ENCODE measurements at places on chromosomes 3 and 15.
A peak's percentile ranks its signal among the peaks of the same experiment; 100 is the strongest.

GRCh38 chr3:44984335-44984734 lies 8.3 kb downstream of the EXOSC7 start:
- DNase-seq = no peak

DNA sequence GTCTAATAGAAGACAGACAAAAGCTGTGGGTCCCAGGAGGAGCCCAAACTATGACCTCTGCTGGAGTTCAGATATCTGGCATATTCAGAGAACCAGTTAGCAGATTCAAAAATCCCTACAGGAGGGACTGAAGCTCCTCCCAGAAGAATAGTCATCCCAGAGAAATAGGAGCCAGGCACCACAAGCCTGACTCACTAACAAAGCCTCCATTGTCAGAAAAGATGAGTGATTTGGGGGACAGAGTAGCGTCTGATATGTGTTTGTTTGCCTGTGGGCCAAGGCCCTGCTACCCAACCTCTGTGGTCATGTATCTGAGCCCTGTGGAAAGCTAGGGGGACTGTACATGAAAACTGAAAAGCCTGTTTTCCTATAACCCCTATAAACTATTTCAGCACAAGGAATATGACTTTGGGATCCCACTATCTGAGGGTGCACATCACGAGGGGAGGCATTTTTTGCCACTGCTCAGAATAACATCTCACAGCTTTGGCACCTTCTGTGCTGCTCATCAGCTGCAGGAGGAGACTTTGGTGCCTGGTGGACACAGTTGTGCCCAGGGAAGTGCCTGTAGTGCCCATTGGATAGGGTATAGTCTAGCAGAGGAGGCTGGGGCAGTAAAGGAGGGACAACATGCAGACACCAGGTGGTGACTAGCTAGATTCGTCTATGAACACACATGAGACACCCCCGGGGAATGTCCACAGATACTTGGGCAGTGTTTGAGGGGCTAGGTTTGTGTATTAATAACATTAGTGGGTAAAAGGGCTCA lies 9.7 kb upstream of the LARP6 start:
- DNase-seq = no peak

DNA sequence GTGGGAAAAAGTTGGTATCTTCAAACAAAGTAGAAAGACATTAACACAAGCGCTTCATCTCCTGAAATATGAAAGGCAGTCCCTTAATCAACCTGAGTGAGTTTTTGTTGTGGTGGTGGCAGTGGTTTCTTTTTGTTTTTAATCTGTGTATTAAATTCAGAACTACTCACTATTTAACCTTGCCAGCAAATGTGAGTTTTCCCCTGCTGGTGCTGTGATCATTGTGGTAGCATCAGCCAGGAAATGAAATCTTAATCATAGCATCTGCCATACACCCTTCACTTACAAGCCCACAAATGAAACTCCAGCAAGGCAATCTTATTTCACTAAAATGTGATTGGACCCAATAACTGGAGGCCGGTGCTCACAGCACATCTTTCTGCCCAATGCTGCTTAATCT lies 229.7 kb downstream of the SHOX2 start:
- no peak for DNase-seq

DNA sequence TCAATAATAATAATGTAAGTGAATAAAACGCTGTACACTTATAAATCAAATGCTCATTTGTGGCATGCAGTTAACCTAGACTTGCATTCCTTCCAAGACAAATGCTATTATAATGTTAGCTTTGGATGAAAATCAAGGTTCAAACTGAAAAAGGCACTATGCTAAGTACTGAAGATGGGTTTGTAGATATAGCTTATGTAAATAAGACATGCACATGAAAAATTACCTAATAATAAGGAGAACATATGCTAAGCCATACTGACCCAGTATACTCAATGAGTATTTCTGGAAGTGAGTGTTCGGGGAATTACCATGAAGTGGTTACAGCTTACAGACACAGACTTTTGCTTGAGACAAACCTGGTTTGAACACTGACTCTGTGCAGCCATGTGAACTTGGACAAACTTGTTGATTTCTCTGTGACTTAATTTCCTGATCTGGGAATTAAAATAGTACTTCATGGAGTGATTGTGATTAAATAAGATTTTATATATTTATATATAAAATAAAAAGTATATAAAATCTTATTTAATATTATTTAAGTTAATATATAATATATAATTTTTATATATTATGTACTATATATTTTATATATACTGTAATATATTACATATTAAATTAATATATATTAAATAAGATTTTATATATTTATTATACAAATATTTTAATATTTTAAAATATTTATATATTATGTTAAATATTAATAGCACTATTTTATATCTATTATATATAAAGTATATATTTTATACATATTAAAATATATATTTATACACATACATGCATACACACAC lies 159.2 kb downstream of the ZPLD1 start:
- DNase-seq = no peak

GRCh38 chr3:155702745-155703591 lies 41.9 kb downstream of the PLCH1 start:
- no peak for DNase-seq

DNA sequence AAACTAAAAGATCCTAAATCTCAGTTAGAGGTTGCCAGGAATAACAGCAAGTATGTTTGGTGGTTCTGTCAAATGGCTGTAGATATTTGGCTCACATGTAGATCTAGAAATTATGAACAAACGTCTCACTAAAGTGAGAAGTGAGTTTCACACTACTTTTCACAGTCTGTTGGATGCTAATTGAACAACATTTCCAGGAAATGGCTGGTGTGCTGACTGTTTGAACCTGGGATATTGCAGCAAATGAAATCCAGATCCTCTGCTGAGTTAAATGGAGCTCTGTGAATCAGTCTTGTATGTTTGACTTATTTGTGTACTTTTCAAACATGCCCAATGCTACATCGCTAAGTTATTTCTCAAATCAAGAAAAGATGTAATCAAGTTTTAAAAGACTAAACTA lies 21.3 kb upstream of the RSL24D1 start:
- DNase-seq = no peak

GRCh38 chr3:22496641-22497040 lies 706.5 kb upstream of the UBE2E2 start:
- no peak for DNase-seq

DNA sequence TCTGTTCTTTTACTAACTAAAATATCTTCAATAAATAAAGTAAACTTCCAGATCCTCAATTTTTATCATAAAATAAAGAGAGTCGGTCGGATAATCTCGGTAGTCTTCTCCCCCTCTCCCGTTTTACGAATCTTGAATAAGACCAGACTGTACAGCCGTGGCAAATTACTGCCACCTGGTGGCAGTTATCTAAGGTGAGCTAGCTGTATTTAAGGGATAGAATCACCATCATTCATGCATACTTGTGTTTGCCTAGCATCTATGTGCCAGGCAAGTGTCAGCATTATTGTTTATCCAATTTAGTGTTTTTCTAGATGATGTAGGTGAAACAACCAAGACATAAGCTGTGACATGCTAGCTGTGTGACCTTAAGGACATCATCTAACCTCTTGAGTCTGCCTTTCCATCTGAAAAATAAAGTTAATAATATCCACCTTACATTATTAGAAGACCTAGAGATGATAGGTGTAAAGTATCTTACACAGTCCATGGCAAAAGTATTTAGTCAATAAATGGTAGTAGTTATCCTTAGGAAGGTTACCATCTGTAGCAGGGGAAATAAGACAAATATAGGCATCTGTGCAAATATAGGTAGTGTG lies 21.3 kb downstream of the DUT start:
- peak; percentile 31 for DNase-seq

DNA sequence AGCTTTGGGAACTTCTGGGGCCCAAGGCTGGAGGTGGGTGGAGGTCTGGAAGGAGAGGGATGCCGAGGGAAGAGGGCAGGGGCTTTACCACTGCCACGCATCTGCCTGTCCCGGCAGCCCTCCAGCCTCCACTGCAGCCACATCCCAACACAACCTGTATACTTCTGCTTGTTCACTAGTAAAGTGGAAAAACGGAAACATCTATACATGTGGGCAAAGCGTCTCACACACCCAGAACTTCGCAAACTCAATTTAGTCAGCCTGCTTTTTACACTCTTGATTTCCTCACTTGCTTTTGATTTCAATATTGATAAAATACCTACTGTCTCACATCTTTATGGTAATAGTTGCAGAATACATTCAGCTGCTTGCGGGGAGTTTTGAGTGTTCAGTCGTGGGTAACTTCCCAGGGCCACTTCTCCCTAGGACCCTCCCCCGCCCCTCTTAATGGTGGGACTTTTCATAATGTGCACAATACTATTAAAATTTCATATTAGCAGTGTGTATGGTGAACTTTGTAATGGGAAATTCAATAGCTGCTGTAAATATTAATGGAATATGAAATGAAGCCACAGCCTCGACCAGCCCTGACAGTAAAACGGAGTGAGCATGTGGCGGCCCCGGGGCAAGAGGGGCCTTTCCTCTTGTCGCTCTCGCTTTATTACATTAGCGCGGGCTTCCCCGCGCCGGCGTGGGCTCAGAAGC lies 85.2 kb downstream of the NR2F2 start:
- DNase-seq = no peak

- no peak for DNase-seq
These were observed 64.3 kb downstream of the DUT start for GRCh38 chr15:48395521-48396011.

GRCh38 chr15:82849556-82850512 lies 40.4 kb downstream of the WHAMM start:
- peak; percentile 11 for DNase-seq

DNA sequence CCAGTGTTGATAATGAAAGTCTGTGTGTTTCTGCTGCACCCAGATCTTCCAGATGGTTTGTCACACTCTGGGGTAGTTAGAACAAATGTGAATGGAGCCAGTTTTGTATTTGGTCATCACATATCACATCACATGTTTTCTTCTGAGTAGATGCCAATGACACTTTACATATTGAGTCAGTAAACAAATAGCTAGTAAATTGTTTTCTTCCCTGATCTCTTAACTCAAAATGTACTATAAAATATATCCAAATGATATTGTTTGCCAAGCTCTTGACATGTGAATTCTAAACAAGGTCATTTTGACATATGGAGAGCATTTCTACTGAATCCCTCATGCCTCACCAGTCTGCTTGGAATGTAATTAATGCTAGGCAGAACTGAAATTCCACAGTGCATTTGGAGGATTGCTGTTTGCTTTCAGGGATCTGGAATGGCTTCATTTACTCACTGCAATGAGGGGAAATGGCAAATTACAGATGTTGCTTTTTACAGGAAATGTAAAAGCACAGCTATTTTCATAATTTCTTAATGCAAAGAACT lies 45.0 kb downstream of the PDHB start:
- DNase-seq = no peak

DNA sequence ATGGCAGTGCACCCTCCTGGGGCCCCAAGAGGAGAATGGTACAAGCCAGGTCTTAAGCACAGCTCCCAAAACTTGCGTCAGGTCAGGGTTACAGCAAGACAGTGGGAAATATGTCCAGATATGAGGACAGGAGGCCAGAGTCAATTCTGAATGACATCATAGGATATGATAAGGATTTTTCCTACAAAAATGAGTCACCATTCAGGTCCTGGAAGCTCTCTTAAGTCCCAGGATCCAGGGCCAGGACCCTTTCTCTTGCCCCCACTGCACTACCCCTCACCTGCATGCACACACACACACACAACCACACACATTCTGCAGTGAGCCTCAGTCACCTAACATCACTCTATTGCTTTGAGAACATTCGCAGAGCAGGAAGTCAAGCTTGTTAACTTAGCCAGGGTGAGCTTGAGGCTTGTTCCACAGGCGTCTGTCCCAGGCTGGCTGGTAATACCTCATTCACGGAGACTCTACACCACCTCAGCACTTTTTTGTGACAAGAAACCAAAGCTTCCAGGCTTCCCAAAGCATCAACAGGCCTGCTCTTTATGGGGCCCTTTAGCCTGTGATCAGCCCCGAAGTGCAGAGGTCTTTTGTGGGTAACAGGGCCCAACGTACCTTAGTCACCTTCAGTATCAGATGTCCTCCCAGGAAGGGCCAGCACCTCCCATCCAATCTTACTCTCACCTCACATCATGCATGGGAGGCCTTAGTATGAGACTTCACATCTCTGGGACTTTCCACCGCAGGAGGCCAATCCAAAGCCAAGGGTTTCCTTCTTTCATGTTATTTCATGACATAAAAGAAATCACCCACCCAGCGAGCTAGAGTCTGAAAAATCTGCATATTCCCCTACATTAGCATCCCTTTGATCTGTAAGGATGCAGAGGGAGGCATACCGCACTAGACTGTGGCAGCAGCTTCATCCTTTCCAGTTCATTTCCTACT lies 74.0 kb upstream of the LIPC start:
- peak; percentile 42 for DNase-seq

- no peak for DNase-seq
These were observed 99.8 kb downstream of the MYH15 start for GRCh38 chr3:108410531-108410984.

DNA sequence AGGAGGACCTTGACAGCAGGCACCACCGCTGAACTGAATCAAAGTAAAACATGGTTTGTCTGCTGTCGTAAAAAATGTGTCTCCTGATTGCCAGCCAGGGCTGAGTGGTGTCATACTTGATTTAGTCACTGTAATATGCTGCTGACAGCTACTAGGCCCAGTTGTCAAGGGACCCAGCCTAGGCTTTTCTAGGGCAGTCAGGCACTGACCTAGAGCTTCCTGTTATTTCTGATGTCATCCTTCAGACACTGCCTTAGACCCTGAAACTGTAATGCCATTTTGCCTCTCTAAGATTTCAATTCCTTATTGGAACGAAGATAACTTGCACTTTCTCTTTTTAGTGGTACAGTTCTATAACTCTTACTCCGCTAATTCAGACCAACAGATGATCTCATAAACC lies 2.6 kb upstream of the MRPL3 start:
- DNase-seq = no peak

GRCh38 chr3:159356606-159357005 lies 554.8 kb downstream of the MFSD1 start:
- no peak for DNase-seq

- DNase-seq = peak; percentile 21
These were observed 1.8 kb downstream of the RCCD1 start for GRCh38 chr15:90956274-90957030.

DNA sequence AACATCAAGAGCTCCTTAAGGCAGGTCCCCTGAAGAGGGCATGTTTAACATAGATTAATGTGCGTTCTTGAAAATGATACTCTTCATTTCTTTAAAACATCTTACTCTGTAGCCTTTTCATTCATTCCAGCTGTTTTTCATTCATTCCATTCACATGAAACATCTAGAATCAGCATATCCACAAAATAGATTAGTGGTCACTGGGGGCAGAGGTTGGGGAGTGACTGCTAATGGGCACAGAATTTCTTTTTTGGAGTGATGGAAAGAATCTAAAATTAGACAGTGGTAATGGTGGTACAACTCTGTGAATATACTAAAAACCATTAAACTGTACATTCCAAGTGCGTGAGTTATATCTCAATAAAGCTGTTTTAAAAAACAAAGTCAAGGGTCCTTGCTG lies 15.4 kb upstream of the CXCR6 start:
- no peak for DNase-seq

DNA sequence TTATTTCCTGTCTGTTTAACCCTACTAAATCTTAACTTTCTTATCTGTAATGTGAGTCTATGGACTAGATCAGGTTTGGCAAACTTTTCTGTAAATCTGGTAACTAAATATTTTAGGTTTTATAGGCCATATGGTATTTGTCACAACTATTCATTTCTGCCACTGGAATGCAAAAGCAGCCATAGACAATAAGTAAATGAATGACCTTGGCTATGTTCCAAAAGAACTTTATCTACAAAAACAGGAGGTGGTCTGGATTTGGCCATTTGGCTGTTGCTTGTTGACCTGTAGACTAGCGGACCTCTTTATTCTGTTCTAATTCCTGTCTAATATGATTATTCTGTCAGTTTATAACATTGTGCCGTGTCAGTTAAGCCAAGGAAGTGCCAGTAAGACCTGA lies 314.2 kb downstream of the LPP start:
- DNase-seq = no peak

- no peak for DNase-seq
These were observed 4.1 kb upstream of the NAALADL2 start for GRCh38 chr3:174854987-174855386.

All from stimulated activated CD4-positive, alpha-beta T cell treated with anti-CD3 and anti-CD28 coated beads, TNF-alpha, amount 100 ng/mL, for 24 hours (primary cell).